ENCODE measurements at places on chromosomes 1 and 21.

GRCh38 chr1:151131701-151132334 is 14.6 kb downstream of the SEMA6C start:
- DNase-seq, result no peak

GRCh38 chr1:220950576-220950975 is 71.3 kb downstream of the HLX start:
- no peak for DNase-seq

GRCh38 chr21:46250146-46250725 is 21.7 kb upstream of the LSS start:
- no peak for DNase-seq

- no peak for DNase-seq
These were observed 13.0 kb upstream of the ARHGEF16 start for GRCh38 chr1:3441410-3441847.

Measured in fibroblast of skin of back (primary cell).